Activated CD4-positive, alpha-beta T cell treated with anti-CD3 and anti-CD28 coated beads, Interleukin-2, amount 10 ng/mL, durations not matched to agents 7 days and 5 days (primary cell): ENCODE measurements at places on chromosomes 11 and 22. TPM values are rescaled to one million over a fixed set of nuclear protein-coding genes. Genes with fewer than 3 reads are reported as not detected.

GRCh38 chr11:69702239-69702691 lies 1.6 kb downstream of the FGF19 start:
- no peaks in the 10 kb centered on the region for H3K36me3 ChIP-seq
- no peak for DNase-seq
- H3K27ac ChIP-seq = no peak overlapping the region
- H3K4me1 ChIP-seq = peaks cover 4% of the 10 kb centered on the region
- no peak overlapping the region for H3K4me3 ChIP-seq

The CASP5 gene
- not detected for total RNA-seq

The CHKB gene
- total RNA-seq = 142 TPM

DNA sequence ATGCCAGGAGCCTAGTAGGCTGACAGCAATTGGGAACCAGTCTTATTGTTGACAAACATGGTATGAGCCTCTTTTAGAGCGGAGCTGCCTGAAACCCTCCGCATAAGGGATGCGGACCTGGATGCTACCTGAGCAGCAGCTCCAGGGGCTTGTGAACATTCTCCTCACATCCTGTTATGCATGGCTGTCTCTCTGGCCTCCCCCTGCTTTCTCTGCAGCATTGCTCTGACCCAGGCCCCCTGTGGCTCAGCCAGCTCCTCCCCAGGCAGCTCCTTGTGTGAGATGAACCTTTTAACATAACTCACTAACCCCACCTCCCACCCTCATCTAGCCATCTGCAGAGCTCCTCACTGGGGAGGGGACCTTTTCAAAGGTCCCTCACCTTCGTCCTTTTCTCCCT lies 6.0 kb downstream of the BMAL1 start:
- no peak for DNase-seq
- H3K4me1 ChIP-seq = peaks cover 79% of the 10 kb centered on the region
- no peak overlapping the region for H3K27ac ChIP-seq
- H3K4me3 ChIP-seq = no peak overlapping the region

DNA sequence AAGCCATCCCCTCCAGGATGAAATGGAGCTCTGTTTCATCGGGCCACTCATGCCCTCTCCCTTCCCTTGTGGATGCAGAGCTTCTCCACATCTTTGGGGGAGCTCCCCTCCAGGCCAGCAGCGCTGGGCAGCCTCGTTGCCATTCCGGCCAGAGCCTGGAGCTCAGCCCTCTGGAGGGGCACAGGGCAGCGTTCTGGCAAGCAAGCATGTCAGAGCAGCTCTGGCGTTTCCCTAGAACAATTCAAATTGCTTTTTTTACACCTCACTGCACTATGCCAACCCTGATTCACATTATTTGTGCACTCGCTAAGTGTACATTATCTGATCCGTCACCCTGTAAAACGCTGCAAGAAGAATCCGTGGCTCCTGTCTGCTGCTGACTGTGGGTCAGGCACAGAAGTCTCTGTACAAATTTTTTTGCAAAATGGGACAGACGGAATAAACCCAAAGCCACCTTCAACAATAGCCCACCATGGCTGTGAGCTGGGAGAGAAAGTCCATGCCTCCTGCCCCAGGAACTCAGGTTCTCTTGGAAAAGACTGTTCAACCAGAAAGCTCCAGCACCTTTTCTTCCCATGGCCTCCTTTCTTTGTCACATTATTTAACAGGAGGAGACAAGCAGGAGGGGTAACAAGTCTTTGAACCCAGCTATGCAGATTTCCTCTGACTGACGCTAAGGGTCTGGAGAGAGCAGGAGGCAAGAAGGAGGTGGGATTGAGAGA lies 139.5 kb upstream of the CADM1 start:
- no peaks in the 10 kb centered on the region for H3K36me3 ChIP-seq
- H3K27me3 ChIP-seq = peaks cover 2% of the 10 kb centered on the region
- H3K4me1 ChIP-seq = no peaks in the 10 kb centered on the region
- H3K27ac ChIP-seq = no peak overlapping the region
- H3K4me3 ChIP-seq = no peak overlapping the region

The GAB4 gene
- not detected for total RNA-seq

- no peaks in the 10 kb centered on the region for H3K36me3 ChIP-seq
- peak overlapping the region; percentile 42 for H3K27ac ChIP-seq
- DNase-seq = no peak
- H3K4me1 ChIP-seq = no peaks in the 10 kb centered on the region
These were observed 7.5 kb upstream of the MICAL3 start for GRCh38 chr22:18031695-18032454.

The SLC22A9 gene
- total RNA-seq = not detected

The CHEK1 gene
- 87.2 TPM for total RNA-seq

DNA sequence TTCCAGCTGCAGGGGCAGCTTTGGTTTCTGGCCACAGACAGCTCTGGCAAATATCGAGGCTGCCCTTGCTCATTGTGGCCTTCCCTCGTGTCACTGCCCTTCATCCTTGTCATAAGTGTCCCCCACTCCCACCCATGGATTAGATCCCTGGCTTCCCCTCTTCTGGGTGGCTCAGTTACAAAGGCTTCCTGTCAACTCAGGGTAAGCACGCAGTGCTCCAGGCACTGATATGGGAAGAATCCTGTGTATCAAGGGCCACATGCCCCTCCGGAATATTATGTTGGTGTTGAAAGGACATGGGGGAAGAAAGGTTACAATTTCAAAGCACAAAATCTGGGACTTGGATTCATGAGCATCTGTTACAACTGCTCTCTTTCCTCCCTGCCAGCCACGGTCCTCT lies 128.1 kb downstream of the DBX1 start:
- DNase-seq = no peak
- H3K36me3 ChIP-seq = no peaks in the 10 kb centered on the region
- H3K27ac ChIP-seq = no peak overlapping the region
- peaks cover 15% of the 10 kb centered on the region for H3K27me3 ChIP-seq
- H3K4me3 ChIP-seq = no peak overlapping the region
